ENCODE measurements at places on chromosomes 4 and X.

DNA sequence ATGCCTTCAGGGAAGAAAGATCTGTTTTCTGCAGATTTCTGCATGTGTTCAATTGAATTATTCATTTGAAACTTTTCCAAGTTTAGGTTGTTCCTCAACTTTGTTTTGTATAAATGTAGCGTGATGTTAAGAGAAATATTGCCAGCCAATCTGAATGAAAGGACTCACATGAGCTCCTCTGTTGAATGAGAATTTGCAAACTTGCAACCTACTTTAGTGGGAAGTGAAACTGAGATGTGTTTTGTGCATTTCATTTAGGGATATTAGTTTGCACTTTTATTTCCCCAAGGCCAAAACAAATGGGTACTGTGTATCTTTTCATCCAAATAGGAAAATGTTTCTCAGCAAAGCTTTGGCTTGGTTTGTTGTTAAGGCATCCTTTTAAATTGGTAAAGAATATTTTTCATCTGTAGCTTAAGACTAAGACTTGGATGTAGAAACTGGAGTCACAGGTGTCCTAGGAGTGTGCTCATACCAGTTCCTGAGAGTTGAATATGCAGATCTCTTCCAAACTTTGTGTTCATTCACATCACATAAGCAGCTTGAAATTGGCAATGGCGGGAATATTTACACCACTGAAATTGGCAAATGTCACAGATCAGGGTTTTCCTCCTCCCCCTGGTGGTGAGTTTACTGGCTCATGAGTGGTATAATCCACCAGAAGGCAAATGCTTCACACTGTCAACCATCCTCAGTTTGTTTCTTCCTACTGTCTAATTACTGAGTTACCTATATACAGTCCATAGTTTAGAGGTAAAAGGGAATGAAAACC, 193.6 kb upstream of the BANK1 start:
- no peak for DNase-seq

- DNase-seq = no peak
Observed at GRCh38 chr4:37970702-37971101, 10.5 kb downstream of the PTTG2 start.

DNA sequence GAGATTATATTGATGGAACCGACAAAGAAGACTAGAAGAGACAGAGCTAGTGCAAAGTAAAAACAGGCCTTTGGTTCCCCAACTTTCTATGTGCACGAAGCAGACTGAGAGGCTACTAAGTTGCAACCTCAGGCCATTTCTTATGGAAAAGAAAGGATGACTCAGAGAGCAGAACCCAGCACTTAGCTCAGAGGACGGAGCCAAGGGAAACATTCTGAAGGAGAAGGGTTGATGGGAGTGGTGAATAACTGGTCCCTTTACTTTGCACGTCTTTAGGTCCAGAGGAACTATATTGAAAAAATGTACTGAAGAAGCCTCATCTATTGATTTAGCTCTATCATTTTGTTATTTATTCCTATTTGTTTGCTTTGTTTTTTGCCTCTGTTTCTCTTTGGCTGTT, 182.1 kb downstream of the CPE start:
- DNase-seq = no peak

GRCh38 chr4:159105761-159106243, 2.9 kb downstream of the RAPGEF2 start:
- DNase-seq = no peak

GRCh38 chr4:101711590-101712260, 78.8 kb upstream of the BANK1 start:
- no peak for DNase-seq

GRCh38 chr4:121449416-121449815, 68.6 kb upstream of the QRFPR start:
- no peak for DNase-seq

- DNase-seq = no peak
Observed at GRCh38 chr4:55256787-55257186, 89.3 kb upstream of the SRD5A3 start.

- DNase-seq = no peak
Observed at GRCh38 chr4:3670521-3671519, 95.4 kb upstream of the ADRA2C start.

GRCh38 chr4:81378386-81378785, 93.3 kb downstream of the RASGEF1B start:
- no peak for DNase-seq

DNA sequence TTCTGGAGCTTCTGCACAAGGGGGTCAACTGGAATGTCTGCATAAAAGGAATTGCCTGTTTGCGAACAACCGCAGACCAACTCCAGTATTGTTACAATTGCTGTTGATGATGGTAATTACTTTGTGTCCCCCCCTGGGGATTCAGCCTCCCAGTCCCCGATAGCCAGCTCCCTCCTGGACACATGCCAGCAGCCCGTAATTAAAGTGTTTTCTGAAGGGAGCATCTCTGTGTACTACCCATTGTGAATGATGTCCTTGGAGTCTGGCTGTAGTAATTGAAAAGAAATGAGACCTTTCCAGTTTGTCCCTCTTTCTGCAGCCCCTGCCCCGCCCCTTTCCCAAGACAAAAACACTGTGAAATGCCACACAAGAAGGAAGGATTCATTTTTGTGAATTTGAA, 377.1 kb upstream of the LCORL start:
- no peak for DNase-seq

GRCh38 chr4:101960431-101960830, 169.9 kb downstream of the BANK1 start:
- no peak for DNase-seq

DNA sequence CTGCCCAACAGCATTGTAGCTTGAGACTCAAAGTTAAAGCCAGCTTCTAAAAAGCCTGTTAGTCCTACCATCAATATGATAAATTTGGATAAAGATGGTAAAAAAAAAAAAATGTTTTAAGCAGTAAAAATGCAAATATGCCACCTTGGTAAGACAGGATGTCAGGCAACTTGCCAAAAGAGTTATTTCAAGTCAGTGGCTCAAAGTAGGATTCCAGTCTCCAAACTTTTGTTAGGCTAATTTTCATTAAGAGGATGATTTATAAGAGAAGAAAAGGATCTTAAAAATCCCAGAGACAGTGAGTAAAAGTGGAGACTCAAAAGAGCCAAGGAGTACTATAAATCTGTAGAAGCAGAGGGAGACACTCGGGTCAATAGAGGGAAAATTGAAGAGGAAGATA, 47.5 kb downstream of the GASK1B start:
- no peak for DNase-seq

DNA sequence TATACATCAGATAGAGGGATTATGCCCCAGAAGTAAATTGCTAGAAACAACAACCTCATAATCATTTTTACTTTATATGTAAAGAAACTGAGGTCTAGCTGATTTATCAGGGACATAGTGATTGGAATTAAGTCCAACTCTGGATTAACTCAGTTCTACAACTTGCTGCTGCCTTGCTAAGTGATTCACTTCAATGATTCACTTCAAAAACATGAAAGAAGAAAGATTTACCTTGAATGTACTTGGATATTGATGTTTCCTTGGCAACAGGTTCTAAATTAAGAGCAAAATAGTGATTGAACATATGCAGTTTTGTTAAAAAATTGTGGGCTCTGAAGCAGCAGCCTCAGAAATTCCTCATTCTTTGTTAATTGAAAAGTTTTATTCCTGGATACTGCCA, 99.8 kb upstream of the H2AZ1 start:
- no peak for DNase-seq

DNA sequence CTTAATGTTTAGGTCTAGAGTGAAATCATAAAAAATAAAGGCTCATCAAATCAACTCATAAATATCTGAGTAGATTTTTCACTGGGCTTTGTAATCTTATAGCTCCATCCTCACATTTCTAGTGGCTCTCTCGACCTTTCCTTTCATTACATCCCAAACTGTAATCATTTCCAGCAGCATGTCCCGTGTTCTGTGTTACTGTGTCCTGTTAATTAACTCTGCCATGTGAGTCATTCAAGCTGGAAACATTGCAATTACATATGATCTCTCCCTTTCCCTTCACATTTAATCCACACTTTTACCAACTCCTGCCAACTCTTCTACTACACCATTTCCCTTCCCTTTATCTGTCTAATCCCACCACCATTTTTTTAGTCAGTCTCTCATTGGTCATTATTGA, 75.5 kb downstream of the UGT8 start:
- DNase-seq = no peak

DNA sequence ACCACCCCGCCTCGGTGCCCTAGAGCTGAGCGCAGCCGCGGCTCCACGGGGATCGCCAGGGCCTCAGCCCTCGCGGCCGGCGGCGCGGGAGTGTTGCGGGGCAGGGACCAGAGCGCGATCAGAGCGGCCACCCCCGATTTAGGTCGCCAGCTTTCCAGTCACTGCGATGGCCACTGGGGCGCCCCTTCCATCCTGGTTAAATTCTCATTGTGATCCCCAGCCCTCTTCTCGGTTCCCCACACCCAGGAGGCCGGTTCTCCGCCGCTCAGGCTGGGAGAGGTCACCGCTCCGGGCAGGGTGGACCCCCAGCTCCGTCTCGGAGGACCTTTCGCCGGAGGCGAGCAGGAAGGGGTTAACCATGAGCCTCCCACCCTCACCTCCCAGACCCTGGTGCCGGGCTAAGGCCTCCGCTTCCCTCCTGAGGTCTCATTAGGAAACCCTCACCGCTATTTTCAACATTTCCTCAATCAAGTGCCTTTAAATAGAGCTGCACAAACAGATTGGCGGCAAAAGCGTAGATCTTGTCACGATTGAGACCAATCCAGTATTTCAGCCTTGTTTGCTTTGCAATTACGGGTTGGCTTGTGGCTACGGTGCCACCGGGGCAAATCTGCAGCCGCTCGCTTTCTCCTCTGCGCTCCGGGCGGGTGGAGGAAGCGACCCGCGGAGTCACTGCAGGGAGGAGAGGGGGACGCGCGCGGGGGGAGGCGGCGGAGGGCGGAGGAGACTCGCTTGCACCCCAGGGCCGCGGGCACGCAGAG, 8.3 kb upstream of the HAND2 start:
- no peak for DNase-seq

GRCh38 chr4:42359711-42360110, 37.6 kb upstream of the SHISA3 start:
- DNase-seq = peak; percentile 6

DNA sequence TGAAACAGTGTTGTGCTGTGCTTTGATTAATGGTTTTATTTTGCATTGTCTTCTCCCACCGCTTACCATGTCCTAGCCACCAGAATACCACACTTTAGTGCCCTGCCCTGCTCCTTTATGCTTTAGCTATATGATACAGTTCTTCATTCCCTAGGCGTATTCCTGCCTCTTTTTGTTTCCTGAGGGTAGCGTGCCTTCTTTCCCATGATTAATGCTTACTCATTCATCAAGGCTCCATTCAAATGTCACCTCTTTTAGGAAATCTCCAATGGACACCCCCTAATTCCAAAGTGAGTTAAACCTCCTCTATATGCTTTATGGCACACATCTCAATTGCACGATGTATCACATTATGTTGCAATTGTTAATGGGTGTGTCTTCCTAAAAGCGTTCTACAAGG, 46.3 kb downstream of the SPANXD start:
- no peak for DNase-seq

GRCh38 chr4:54218736-54219135, 10.4 kb upstream of the PDGFRA start:
- no peak for DNase-seq

DNA sequence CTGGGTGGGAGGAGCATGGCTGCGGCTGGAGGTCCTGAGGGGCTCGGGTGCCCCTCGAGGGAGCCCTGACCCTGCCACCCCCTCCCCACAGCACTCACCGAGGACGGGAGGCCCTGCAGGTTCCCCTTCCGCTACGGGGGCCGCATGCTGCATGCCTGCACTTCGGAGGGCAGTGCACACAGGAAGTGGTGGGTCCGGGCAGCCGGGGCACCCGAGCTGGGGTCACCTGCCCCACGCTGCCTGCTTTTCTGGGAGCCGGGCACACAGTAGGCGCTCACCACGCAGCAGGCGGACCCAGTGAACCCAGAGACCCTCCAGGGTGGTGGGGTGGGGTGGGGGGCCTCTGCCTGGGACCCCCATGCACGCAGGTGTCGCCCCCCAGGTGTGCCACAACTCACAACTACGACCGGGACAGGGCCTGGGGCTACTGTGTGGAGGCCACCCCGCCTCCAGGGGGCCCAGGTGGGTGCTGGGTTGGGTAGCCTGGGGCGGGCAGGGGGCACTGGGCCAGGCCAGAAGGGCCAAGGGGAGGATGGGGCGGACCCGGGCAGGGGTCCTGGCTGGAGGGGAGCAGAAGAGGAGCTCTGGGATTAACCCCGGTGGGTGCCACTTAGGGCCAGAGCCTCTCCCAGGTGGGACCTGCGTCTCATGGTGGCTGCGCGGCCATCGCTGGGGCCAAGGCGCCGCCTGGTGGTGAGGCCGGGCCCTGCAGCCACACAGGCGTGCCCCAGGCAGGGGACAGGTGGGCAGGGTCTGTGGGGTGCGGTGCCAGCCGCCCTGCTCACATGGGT, 1.4 kb downstream of the HGFAC start:
- DNase-seq = no peak

GRCh38 chr4:24963277-24963676, 50.4 kb upstream of the CCDC149 start:
- no peak for DNase-seq

GRCh38 chr4:159240046-159240445, 137.2 kb downstream of the RAPGEF2 start:
- DNase-seq = no peak

DNA sequence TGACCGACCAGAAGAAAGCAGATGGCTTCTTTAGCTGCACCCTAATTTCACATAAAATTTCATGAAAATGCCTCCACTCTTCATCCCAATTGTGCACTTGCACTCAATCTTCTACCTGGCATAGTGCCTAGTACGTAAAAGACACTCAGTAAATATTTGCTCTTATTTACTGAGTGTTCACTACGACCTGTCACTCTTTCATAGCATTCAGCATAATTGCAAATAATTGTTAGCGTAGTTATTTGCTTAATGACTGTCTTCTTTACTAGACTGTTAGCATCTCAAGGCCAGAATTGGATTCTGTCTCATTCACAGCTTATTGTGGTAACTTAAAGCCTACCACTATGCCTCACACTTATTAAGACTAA, 130.2 kb downstream of the ENOX2 start:
- DNase-seq = no peak

DNA sequence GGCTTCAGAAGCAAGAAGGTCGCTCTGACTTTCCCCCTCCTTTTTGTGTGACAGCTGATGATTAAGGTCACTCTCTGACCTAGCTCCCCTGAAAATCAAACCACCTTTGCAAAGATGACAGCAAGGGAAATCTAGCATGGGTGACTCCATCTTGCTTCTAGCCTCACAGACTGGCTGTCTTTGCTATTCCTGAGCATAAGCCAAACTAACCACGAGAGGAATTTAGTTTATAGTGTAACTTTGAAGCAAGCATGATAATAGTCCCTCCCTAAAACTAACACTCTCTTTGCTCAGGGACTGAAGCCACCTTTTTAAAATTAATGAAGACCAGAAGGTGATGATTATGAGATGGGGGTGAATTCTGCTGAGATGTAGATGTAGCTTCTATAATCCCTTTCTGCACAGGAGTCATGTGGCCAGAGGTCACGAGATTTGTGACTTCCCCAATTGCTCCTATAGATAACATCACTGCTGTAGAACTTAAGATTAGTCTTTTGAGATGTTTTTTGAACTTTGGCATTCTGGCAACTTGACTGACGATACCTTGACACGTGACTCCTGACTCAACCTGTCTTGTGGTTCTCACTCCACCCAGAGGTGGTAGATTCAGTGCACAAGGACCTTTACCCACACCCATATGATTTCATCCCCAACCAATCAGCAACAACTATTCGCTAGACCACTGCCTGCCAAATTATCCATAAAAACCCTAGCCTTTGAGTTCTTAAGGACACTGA, 14.9 kb upstream of the PDE5A start:
- DNase-seq = no peak

Data from AG04450 (cell line).